ENCODE measurements at places on chromosomes 5 and 9.

GRCh38 chr9:120922404-120923195 lies 4.0 kb downstream of the TRAF1 start:
- no peak for DNase-seq

DNA sequence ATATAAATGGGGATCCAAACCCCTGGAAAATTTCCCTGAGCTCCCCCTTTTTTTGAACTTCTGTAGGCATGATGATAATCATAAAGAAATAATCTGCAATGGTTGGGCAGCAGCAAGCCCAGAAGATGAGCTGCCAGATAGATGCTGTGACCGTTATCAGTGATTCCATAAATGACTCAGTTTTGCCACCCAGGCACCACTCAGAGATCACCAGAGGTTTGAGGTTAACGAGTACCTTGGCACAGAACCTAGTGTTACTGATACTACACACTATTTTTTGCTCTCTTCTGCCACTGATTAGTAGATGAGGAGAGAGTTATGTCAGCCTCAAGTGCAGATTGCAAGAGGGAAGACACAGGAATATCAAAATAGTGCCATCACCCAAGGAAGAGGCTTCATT lies 199.3 kb upstream of the PTGER4 start:
- no peak for DNase-seq

DNA sequence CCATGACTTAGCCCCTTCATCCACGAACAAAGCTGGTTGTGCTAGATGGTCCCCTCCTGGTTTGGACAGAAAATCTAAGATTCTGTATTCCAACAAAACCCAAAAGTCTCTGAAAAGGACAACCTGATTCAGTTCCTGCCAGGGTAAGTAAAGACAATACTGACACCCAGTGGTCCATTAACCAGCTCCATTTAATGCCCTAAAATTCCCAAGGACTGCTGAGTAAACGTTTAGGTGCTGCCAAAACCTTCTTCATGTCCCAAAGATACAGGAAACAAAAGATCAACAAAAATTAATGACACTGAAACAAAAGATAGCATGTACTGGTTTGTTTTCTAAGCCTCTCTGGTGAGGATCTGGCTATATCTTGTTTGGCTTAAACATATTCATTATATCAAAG lies 25.3 kb upstream of the PPP1R2B start:
- no peak for DNase-seq

- no peak for DNase-seq
These were observed 54.1 kb downstream of the TRIM32 start for GRCh38 chr9:116741086-116741740.

GRCh38 chr9:111909444-111909843 lies 12.8 kb downstream of the UGCG start:
- no peak for DNase-seq

DNA sequence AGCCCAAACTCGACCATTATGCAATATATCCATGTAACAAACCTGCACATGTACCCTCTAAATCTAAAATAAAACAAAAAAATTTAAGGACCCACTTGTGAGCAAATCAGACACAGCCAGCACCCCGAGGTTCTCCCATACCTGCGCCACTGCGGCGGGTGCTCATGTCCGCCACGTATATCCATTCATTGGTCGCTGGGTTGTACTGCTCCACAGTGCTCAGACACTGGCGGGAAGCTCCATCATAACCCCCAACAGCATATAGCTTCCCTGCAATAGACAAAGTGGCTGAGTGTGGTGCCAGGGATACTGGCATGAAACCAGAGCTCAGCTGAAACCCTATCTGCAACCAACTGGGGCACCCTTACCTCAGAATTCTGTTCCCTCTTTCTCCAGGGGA lies 102.0 kb downstream of the KLHL3 start:
- DNase-seq = no peak

DNA sequence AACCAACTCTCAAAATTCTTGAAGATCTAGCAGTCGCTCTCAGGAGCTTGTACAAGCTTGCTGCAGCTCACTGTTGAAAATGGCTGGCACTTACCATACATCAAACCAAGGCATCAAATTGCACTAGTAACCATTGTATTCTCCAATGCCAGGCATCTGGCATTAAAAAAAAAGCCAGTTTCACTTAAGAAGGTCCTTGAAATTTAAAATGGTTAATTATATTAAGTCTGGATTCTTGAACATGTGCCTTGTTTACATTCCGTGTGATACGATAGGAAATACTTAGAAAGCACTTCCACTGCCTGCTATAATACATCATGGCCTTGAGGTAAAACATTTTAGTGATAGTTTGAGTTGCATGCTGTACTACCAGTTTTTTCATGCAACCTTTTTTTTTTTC lies 300.7 kb downstream of the KDM4C start:
- no peak for DNase-seq

- DNase-seq = no peak
These were observed 863.4 kb downstream of the DNAH5 start for GRCh38 chr5:13081116-13081515.

DNA sequence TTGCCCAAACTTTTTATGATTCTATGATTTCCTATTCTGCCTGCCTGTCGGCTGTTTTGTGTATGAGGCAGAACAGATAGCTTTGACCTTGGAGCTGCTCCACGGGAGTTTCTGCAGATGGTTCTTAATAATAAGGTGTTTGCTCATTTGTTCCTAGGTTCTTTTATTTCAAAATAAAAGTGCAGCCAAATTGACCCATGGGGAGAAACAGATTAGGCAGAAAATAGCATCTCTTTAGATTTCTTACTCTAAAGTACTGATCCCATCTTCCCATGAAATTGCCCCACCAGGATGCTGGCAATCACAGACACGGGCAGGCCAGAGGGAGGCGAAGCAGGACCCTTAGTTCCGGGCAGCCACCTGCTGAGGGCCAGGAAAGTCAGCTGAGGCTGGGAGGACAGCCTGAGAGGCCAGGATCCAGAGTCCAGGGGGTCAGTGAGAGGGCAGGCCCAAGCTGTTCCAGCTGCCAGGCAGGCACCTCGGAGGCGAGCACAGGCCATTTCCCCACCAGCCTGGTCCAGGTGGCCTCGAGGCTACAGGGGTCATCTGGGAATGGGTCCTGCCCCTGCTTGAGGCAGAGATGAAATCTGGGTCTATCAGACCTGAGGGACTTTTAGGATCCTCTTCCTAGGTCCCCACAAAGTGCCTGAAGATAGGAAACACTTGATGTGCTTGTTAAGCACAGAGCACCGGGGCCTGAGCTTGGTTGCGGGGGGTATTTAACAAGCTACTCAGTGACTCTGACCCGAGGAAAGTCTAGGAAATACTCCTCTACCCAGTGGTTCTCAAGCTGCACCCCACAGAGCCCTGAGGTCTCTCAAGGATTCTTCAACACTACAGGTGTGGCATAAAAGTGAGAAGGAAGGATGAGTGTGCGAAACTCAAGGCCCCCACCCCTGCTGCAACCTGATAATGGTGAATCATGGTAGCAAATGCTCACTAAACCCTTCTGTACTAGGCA lies 145.4 kb downstream of the CMYA5 start:
- DNase-seq = no peak

DNA sequence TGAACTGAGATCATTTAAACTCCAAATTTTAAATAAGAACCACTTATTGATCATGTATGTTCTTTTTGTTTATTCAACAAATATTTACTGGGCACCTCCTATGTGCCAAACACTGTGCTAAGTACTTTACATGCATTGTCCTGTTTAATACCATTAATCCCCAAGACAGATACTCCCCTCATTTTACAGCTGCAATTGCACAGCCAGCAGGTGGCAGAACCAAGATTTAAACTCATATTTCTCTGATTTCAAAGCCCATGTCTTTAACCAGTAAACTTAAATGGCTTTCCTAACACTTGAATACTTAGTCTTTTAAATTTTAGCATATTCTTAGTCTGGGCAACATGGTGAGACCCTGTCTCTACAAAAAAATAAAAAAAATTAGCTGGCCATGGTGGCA lies 43.4 kb upstream of the KIAA1958 start:
- DNase-seq = no peak

DNA sequence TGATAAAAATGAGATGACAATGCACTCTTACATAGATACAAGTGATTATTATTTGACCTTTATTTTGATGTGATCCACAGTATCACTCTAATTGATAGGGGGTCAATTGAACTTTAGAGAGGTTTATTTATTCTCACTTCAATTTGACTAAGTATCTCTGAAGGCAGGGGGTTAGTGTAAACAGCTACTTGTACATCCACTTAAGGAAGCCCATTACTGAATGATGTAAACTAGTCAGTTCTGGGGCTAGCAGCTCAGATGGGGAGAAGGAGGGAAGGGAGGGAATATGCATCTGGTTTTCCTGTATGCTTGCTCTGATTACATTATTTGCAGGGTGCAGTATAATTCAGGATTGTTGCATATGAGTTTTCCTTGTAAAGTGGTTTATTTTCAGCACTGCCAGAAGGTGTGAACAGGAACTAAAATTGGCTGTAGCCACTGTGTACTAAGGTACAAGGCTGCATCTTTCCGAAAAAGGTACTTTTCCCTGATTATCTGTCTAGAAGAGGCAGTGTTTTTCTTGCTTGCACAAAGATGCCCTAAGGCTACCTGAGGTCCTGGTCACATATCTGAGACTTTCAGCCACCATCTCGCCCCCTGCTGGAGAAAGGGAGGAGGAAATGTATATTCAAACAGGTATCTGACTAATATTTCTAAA lies 51.2 kb downstream of the MRPS27 start:
- peak; percentile 30 for DNase-seq

- DNase-seq = no peak
These were observed 7.8 kb upstream of the BOD1 start for GRCh38 chr5:173624282-173624681.

- no peak for DNase-seq
These were observed 1087.7 kb downstream of the CDH12 start for GRCh38 chr5:21765406-21765805.

DNA sequence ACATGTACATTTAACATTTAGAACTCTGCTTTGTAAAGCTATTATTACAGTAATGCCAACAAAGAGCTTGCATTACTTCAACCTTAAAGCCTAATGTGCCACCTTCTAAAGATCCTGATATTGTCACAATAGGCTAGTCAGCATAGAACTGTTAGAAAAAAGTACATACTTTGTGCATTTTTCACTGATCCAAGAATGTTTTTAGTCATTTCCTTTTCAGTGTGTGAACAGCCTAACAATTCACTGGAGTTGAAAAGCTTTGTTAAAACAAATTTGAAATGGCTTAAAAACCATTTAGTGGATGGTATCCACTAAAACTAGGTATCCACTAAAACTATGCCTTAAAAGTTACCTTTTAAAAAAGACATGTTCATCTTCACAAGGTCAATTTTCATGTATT lies 4.5 kb downstream of the RPS6 start:
- DNase-seq = no peak

DNA sequence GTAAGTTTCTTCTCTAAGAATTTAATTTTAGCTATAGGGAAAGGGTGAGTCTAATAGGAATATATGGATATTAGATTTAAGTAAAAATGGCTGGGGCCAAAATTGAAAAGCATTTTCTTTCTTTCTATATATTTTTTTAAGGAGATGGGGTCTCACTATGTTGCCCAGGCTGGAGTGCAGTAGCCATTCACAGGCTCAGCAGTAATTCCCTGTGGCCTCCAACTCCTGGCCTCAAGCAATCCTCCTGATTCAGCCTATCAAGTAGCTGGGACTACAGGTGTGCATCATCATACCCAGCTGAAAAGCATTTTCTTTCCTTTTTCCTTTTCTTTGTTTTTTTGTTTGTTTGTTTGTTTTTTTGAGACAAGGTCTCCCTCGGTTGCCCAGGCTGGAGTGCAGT lies 41.1 kb downstream of the CSNK1A1 start:
- no peak for DNase-seq
